ENCODE measurements at places on chromosomes 11 and 22.

GRCh38 chr11:126197277-126197939 is 14.0 kb downstream of the RPUSD4 start:
- peaks cover 67% of the 10 kb centered on the region for H3K36me3 ChIP-seq
- H3K4me1 ChIP-seq: peaks cover 67% of the 10 kb centered on the region
- H3K27me3 ChIP-seq: no peaks in the 10 kb centered on the region
- no peak overlapping the region for H3K4me3 ChIP-seq
- peak; percentile 80 for DNase-seq
- peak overlapping the region; percentile 79 for H3K27ac ChIP-seq

DNA sequence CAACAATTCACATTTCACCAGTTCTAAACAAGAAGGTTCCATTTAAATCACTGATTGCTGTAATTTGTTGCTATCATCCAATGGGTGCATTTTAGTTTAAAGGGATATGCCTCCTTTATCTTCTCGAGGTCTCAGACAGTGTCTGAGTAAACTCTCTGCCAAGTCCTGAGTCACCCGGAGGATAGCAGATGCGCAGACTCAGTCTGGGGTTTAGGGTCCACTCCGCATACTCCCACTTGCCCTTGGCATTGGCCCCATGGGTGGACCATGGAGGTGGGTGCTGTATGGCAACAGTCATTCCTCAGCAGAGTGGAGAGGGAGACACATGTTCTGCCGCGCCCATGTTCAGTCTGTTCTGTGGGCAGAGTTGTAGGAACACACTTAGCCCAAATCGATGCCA is 65.4 kb upstream of the CRTAM start:
- H3K4me1 ChIP-seq: no peaks in the 10 kb centered on the region
- H3K4me3 ChIP-seq: no peak overlapping the region

- no peaks in the 10 kb centered on the region for H3K4me1 ChIP-seq
- no peaks in the 10 kb centered on the region for H3K27me3 ChIP-seq
- DNase-seq: no peak
These were observed 50.8 kb downstream of the NTM start for GRCh38 chr11:131421066-131421855.

DNA sequence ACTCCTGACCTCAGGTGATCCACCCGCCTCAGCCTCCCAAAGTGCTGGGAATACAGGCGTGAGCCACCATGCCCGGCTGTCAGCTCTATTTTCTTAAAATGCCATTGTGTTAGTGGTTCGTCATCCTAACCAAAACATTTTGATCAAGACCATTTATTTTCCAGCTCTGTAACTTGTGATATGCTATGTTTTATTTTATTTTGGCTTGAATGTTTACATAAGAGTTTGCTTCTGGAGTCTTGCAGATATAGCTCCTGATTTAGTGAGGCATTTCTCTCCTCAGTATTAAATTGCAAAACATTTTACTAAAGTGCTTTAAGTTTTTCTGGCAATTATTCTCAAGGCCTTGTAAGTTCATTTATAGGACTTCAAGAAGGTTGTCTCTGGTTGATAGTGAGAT is 4.4 kb downstream of the EP300 start:
- peaks cover 7% of the 10 kb centered on the region for H3K36me3 ChIP-seq
- H3K4me1 ChIP-seq: peaks cover 68% of the 10 kb centered on the region
- no peaks in the 10 kb centered on the region for H3K27me3 ChIP-seq
- no peak overlapping the region for H3K27ac ChIP-seq

DNA sequence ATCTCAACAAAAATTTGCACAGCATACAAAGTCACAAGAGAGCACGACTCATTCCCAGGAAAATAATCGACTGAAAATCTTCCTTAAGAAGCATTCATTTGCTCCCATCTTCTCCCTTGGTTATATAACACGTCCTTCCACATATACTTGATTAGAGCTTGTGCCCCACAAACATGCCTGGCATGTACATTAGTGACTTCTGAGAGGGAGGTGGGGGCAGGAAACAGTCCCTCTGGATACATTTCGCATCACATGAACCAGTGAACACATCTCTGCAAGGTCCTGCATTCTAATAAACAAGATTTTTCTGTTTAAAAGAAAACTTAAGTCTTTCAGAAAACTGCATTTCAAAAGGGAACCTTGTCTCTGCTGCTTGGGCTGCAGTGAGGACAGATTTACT is 54.1 kb upstream of the IGLL5 start:
- DNase-seq: no peak
- no peaks in the 10 kb centered on the region for H3K36me3 ChIP-seq
- H3K4me1 ChIP-seq: no peaks in the 10 kb centered on the region
- H3K4me3 ChIP-seq: no peak overlapping the region
- H3K27me3 ChIP-seq: peaks cover 5% of the 10 kb centered on the region

GRCh38 chr22:24405631-24406321 is 21.6 kb upstream of the ADORA2A start:
- no peaks in the 10 kb centered on the region for H3K27me3 ChIP-seq
- H3K27ac ChIP-seq: no peak overlapping the region
- H3K36me3 ChIP-seq: no peaks in the 10 kb centered on the region
- H3K4me3 ChIP-seq: no peak overlapping the region

GRCh38 chr11:67582011-67582410 is 1.6 kb upstream of the GSTP1 start:
- H3K27me3 ChIP-seq: peaks cover 7% of the 10 kb centered on the region
- H3K4me1 ChIP-seq: peaks cover 12% of the 10 kb centered on the region
- no peaks in the 10 kb centered on the region for H3K36me3 ChIP-seq
- no peak overlapping the region for H3K4me3 ChIP-seq

DNA sequence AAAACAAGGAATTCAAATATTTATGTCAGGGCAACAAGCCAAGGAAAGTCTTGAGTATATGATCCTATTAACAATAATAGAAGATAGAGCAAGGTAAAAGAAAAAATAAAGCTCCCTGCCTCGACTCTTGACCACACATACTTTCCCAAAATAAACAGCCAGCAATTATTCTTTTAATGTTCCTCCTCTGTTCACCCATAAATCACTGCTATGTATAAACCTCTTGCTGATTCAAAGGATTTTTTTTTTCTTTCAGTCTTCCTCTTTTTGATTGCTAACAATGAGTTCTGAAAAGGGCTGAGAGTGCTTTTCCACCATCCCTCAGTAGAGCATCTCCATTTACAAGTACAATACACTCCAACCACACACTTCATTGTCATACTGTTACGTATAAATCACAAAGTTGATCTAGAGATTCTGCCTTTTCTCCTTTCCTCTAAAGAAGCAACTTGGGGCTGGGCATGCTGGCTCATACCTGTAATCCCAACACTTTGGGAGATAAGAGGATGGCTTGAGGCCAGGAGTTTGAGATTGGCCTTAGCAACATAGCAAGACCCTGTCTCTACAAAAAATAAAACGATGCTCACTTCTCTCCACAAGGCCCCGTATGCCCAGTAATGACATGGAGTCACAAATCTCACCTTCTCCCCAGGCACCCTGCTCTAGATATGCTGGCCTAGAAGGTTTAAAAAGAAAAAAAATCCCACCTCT is 24.0 kb downstream of the RAB30 start:
- H3K27ac ChIP-seq: peak overlapping the region; percentile 39
- no peaks in the 10 kb centered on the region for H3K27me3 ChIP-seq
- no peak overlapping the region for H3K4me3 ChIP-seq
- no peak for DNase-seq
- H3K36me3 ChIP-seq: no peaks in the 10 kb centered on the region

DNA sequence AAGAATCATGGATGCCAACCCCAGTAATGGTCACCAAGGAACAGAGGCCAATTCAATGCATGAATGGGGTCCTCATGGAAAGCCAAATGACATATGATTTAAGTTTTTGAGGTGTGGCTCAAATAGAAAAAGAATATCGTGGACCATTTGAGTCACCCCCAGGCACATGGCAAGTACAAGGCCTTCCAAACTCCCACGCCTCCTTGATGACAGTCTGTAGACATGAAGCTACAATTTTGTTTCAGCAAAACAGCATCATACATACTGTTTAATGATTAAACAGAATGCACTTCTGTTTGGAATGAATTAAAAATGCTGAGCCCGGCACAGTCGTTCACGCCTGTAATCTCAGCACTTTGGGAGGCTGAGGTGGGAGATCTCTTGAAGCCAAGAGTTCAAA is 7.4 kb downstream of the FADD start:
- H3K36me3 ChIP-seq: peaks cover 35% of the 10 kb centered on the region
- no peaks in the 10 kb centered on the region for H3K27me3 ChIP-seq

GRCh38 chr11:117420598-117420997 is 92.9 kb downstream of the CEP164 start:
- no peak overlapping the region for H3K27ac ChIP-seq
- no peaks in the 10 kb centered on the region for H3K27me3 ChIP-seq
- no peak for DNase-seq
- no peaks in the 10 kb centered on the region for H3K36me3 ChIP-seq
- no peaks in the 10 kb centered on the region for H3K4me1 ChIP-seq

GRCh38 chr11:108624196-108624925 is 30.8 kb upstream of the EXPH5 start:
- no peak for DNase-seq
- peaks cover 1% of the 10 kb centered on the region for H3K27me3 ChIP-seq
- no peaks in the 10 kb centered on the region for H3K4me1 ChIP-seq
- no peaks in the 10 kb centered on the region for H3K36me3 ChIP-seq

DNA sequence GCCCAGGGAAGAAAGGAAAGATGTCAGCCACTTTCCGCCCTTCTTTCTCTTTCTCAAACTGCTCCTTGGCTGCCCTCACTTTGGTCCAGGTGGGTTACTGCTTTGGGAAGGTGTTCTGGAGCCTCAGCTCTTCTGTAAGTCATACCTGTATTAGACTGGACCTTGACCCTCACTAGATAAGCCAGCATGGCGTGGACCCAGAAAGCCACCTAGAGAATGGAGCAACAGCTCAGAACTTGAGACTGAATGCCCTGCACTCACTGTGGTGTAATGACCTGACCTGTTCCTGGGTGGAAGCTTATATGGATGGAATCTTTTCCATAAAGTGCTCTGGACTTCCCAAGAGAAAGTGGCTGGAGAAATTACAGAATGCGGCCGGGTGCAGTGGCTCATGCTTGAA is 15.6 kb downstream of the ACP2 start:
- H3K4me1 ChIP-seq: peaks cover 4% of the 10 kb centered on the region
- H3K27me3 ChIP-seq: no peaks in the 10 kb centered on the region
- H3K27ac ChIP-seq: no peak overlapping the region

DNA sequence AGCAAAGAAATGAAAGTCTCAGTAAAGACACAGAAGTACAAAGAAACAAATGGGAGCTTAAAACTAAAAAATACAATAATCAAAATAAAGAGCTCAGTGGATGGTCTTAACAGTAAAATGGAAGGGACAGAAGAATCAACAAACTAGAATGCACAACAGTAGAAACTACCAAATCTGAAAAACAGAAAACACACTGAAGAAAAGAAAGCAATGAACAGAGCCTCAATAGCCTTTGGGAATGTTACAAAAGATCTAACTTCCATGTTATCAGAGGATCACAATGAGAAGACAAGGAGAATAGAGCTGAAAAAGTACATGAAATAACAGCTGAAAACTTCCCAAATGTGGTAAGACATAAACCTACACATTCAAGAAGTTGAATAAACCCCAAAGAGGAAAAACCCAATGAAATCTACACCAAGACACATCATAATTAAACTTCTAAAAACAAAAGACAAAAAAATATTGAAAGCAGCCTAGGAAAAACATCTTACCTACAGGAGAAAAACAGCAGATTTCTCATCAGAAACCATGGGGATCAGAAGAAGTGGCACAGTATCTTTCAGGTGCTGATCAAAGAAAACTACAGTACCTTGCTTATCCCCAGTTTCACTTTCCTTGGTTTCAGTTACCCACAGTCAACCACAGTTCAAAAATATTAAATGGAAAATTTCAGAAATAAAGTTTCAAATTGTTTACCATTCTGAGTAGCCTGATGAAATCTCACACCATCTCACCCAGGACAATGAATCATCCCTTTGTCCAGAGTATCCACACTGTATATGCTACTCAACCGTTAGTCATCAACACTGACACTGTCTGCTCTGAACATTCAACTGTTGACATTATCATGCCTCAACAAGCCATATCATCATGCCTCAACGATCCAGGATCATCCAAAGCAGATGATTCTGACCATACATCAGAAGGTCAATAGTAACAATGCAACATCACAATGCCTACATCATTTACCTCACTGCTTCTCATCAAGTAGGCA is 22.2 kb downstream of the RRAS2 start:
- no peak for DNase-seq
- no peaks in the 10 kb centered on the region for H3K27me3 ChIP-seq
- no peaks in the 10 kb centered on the region for H3K36me3 ChIP-seq
- H3K27ac ChIP-seq: peak overlapping the region; percentile 67

DNA sequence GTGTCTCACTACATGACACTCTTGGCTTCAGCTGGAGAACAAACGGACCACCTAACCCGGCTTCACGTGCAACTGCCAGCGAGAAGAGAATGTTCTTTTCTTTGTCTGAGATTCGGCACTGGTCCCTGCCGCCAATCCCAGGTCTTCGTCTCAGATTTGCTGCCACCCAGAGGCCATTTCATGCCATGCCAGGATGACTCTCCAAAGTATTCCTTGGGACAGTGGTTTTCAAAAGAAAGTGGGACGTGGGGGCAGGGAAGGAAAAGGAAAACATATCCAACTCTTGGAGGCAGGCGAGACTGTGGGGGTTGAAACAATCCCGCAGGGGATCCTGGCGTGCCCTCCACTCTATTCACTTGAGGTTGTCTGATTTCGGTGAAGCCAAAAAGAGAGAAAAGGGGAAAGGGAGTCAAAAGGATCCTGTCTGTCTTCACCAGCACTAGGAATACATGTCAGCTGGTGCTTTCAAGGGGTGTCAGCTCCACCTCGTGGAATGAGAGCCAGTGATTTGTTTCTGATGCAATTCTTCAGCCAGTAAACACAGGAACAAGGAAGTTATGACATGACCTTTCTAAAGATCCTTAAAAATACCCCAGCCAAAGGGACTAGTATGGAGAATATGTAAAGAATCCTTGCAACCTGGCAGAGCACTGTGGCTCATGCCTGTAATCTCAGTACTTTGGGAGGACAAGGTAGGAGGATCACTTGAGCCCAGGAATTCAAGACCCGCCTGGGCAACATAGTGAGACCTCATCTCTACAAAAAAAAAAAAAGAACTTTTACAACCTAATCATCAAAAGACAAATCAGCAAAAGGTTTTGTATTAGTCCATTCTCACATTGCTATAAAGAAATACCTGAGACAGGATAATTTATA is 41.0 kb upstream of the APLNR start:
- H3K36me3 ChIP-seq: no peaks in the 10 kb centered on the region
- peak overlapping the region; percentile 73 for H3K27ac ChIP-seq
- peaks cover 15% of the 10 kb centered on the region for H3K4me1 ChIP-seq
- H3K27me3 ChIP-seq: no peaks in the 10 kb centered on the region
- peak; percentile 84 for DNase-seq
- peak overlapping the region; percentile 41 for H3K4me3 ChIP-seq
